ENCODE measurements at places on chromosomes 1 and 21.

- DNase-seq: no peak
Measured at GRCh38 chr1:106465666-106466065, 590.8 kb upstream of the PRMT6 start.

- DNase-seq: no peak
Measured at GRCh38 chr1:59506952-59507351, 210.1 kb downstream of the FGGY start.

DNA sequence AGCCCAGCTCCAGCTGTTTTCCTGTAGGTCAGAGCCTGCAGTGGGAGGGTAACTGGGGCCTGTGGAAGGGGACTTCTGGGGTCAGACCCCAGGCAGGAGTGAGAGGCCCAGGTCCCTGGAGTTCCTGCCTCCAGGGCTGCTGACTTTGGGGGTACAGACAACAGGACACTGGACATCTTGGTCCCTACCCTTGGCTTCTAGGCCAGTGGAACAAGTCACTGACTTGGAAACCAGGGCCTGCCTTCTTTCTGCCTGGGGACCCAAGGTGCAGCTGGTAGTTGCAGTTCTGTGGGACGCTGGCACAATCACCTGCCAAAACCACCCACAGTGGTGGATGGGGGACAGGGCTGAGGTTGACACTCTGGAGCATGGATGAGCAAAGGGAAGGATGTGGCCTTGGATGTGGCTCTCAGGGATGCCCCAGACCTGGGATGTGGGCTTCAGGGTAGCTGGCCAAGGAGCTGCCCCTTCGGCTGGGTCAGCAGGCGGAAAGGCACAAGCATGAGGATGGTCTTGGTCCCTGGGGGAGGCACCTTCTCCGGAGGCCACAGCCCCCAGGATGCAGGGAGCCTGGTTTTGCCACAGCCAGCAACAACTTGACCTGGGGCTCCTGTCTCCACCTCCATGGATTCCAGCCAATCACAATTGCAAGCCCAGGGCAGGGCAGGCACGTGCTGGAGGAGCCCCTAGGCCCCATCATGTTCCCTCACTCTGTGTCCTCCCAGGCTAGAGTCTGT, 5.8 kb downstream of the JMJD4 start:
- DNase-seq: no peak

DNA sequence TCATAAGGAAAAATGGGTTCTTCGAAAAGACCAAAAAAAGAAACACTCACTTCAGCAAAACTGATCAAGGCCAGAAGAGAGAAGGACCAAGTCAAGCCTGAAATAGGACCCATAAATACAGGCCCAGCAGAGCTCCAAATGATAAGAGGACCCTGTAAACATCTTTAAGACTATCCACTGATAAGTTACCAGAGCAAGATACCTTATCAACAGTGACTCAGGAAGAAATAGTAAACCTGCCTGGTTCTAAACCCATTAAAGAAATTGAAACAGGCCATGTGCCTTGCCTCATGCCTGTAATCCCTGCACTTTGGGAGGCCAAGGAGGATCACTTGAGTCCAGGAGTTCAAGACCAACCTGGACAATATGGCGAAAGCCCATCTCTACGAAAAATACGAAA, 81.8 kb upstream of the ERRFI1 start:
- DNase-seq: no peak

DNA sequence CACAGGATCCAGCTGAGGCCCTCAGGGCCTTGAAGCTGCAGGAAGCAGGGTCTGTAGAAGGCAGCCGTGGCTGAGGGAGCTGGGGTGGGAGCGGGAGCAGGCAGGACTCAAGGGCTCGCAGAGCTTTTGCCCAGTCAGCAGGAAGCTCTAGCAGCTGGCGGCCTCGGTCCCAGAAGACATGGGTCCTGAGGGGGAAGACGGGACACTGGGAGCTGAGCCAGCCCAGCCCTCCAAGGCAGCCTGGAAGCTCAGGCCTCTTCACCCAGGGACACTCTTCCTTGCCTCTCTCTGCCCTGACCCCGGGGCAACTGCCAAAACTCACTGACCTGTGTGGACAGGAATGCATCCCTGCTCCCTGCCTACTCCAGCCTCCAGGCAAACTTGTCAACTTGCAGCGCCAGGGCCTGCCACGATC, 8.9 kb downstream of the ADGRB2 start:
- DNase-seq: no peak

GRCh38 chr1:24341260-24341659, 22.1 kb downstream of the GRHL3 start:
- DNase-seq: no peak

DNA sequence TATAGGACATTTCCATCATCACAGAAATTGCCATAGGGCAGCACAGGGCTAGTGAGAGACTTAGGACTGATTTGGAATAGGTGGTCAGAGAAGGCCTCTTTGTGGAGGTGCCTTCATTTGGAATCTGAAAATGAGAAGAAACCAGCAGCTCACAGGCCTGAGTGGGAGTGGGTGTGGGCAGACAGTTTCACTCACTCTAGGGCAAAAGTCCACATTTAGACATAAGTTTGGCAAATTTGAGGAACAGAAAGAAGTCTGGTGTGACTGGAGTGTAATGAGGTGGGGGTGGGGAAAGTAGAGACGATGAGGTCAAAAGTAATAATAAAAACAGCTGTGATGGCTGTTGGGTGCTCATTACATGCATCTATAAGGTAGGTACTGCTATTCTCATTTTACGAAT, 22.4 kb upstream of the BCAR3 start:
- DNase-seq: no peak

GRCh38 chr1:170596701-170597100, 64.7 kb downstream of the GORAB start:
- no peak for DNase-seq

- DNase-seq: no peak
Measured at GRCh38 chr1:68970571-68970970, 473.7 kb upstream of the DEPDC1 start.
